ENCODE measurements at places on chromosomes 16 and 17.

GRCh38 chr17:56642424-56642823 is 48.9 kb downstream of the NOG start:
- DNase-seq: no peak

- DNase-seq: peak; percentile 69
Observed at GRCh38 chr16:67562526-67562917, at the start of gene CTCF. TSS of gene CTCF (plus strand) at chr16:67562526. CDS start at chr16:67610833, 48,307 bp downstream.

DNA sequence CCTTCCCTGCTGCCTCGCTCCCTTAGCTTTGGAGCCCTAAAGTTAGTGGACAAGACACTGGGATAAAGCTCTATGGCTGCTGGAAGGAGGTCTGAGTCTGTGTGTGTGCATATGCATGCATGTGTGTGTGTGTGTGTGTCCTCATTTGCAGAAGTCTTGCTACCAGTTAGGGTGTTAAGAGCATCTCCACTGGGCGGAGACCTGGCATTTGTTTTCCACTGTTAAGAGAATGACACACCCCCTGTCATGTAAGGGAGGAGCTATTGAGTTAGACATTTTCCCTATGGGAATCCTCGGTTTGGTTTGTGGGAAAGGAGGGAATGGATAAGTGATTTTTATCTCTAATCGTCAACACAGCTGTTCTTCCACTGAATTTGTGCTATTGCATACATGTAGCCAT is 24.8 kb upstream of the ARHGAP23 start:
- DNase-seq: peak; percentile 38

DNA sequence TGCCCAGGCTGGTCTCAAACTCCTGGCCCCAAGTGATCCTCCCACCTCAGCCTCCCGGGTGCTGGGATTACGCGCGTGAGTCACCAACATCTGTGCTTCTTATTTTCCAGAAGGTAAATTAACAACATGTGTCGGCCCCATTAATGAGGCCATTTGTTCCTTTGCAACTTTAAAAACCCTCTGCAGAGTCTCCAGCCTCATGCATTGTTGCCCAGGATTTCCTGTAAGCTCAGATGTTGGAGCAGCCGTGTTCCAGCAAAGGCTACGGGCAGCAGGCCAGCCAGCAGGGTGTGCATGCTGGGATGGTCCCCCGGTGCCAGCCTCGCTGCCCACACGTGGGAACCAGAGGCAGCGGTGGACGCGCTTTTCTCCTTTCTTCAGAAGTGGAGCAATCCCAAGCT is 19.1 kb upstream of the HEXD start:
- DNase-seq: peak; percentile 99

DNA sequence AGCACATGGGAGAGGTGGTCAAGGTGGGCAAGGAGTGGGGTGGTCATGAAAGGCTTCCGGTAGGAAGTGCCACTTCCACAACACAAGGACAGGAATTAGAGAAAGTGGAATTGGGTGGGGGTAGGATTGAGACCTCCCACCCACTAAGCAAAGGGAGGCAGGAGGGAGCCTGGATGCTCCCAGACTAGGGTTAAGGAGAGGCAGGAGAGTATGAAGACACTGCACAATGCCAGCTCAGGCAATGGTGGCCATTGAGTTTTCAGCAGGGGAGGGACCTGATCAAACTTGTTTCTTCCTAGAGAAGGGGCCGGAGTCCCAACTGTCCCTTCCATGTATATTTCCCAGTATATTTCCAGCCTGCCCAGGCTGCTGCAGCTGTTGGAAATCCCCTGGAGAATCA is 3.1 kb upstream of the RAB11FIP4 start:
- DNase-seq: no peak

DNA sequence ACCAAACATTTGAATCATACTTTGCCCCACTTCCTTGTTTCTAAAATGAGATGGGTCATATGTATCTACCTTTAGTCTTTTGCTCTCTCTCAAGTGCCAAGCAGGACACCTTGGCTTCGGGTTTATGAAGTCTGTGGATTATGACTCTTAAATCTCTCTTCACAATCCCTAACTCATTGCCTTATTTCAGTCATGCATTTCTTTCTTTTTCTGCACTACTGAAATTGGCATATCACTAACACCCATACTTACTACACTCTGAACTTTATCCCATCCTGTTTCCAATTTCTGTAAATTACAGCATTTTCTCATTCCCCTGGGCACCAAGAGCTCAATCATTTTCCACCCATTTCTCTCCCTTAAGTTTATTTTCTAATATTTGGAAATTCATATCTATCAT is 42.0 kb downstream of the ABCA9 start:
- DNase-seq: no peak

- no peak for DNase-seq
Observed at GRCh38 chr16:77131398-77131797, 59.6 kb upstream of the MON1B start.

GRCh38 chr16:81555660-81556059 is 111.1 kb downstream of the CMIP start:
- no peak for DNase-seq

DNA sequence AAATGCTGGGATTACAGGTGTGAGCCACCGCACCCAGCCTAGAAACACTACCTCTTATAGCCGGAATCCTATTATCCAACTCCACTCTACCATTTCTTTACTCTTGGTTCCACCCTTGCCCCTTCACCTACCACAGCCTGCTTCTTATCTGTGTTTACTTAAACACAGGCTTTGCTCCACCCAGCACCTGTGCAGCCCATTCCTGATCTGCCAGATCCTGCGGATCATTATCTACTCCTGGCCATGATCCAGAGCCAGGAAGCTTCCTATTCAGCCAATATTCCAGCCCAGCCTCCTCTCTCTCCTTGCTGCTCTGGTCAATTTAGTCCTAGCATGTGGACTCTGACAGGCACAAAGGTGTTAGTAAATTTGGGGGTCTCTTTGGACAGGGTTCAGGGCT is 98.8 kb upstream of the MED13 start:
- no peak for DNase-seq

DNA sequence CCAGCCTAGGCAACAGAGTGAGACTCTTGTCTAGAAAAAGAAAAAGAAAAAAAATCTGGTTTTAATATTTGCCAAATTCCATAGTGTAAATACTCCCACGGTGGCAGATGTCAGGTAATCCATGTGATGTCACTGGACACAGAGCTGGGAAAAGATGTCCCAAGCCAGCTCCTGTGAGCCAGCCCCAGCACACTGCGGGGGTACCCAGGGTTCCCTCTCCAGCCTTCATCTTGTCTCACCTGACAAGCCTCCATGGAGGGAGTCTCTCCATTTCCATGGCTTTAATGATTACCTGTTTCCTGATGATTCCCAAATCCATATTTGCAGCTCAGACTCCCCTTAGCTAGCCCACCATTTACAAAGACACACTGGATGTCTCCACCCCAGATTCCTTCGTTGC is 4.6 kb downstream of the CD300LB start:
- DNase-seq: no peak

- DNase-seq: no peak
Observed at GRCh38 chr16:28279006-28279405, 13.3 kb upstream of the SBK1 start.

GRCh38 chr17:18181358-18181757 is 2.3 kb upstream of the ALKBH5 start:
- no peak for DNase-seq

DNA sequence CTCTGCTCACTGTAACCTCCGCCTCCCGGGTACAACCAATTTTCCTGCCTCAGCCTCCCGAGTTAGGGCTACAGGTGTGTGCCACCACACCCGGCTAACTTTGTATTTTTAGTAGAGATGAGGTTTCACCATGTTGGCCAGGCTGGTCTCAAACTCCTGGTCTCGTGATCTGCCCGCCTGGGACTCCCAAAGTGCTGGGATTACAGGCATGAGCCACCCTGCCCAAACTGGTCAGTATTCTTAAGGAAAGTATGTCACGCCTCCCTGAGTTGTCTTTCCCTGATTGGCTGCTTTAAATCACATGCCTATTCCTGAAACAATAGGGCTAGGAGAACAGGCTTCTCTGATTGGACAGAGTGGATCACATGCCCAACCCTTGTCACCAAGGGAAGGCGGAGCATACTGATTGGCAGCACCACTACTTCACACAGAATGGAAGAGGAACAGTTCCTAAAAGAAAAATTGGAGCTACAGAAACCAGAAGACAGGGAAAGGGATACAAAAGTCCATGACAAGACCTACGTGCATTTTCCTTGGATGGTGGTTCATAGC is 17.6 kb upstream of the CYB5B start:
- no peak for DNase-seq

- no peak for DNase-seq
Observed at GRCh38 chr16:69056421-69056820, 49.0 kb upstream of the HAS3 start.

- DNase-seq: no peak
Observed at GRCh38 chr17:29593591-29594518, 923 bp downstream of the ANKRD13B start.

DNA sequence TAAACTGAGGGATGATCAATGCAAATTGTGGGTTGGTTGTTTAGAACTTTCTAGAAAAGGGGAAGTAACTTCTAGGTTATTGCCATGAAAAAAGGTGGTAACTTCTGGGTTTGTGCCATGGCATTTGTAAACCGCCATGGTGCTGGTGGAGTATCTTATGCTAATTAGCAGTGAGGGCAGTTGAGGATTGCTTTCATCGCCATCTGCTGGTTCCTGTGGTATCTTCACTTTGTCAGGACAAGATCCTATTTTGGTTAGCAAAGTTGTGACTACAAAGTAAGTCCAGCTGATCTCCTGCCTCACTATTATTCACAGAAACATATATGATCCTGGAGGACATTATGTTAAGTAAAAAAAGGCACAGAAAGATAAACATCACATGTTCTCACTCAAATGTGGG is 1332.3 kb downstream of the CDH11 start:
- DNase-seq: no peak

GRCh38 chr17:2940352-2940751 is 123.1 kb downstream of the OR1D5 start:
- no peak for DNase-seq

DNA sequence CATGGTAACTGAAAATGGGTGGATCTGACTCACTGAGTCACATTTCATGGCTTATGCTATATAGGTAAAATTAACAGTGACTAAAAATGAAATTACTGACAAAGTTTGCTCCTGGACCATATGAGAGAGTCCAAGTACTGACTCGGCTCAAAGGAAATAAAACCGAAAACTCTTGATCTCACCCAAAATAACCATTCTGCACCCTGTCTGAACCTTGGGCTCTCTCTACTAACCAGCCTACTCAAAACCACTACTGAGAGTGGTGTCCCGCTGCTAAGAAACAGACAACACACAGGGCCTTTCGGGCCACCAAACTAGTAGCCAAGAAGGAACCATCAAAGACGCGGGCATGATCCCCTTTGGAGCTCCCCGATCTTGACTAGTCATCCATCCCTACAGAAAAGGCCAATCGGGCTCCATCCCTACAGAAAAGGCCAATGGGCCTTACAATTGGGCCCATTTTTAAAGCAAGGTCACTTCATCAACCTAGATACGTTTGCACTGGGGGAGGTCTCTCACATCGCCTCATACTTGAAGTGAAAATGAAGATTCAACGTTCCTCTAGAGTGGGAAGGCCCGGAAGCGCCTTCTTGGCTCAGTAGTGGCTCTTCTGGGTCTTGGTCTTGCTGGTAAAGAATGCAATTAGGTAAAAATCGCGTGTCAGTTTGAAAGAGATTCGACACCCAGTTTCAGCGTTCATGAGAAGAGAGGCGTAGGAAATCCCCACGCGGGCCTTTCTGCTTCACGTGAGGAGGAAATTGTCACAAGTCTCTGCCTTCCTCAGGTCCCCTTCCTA is 720 bp upstream of the ZPBP2 start:
- DNase-seq: no peak

DNA sequence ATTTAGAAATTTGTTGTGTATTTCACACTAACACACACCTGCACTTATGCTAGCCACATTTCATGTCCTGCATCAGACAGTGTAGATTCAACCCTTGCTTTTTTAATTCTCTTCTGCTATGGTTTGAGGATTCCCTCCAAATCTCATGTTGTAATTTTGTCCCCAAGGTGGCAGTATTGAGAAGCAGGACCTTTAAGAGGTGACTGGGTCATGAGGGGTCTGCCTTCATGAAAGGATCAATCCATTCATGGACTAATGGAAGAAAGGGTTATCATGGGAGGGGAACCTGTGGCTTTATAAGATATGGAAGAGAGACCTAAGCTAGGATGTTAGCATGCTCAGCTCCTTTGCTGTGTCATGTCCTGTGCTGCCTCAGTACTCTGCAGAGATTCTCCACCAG is 1032.2 kb downstream of the CDH11 start:
- DNase-seq: peak; percentile 32

GRCh38 chr17:7392696-7393612 is 1.4 kb downstream of the PLSCR3 start:
- DNase-seq: no peak

DNA sequence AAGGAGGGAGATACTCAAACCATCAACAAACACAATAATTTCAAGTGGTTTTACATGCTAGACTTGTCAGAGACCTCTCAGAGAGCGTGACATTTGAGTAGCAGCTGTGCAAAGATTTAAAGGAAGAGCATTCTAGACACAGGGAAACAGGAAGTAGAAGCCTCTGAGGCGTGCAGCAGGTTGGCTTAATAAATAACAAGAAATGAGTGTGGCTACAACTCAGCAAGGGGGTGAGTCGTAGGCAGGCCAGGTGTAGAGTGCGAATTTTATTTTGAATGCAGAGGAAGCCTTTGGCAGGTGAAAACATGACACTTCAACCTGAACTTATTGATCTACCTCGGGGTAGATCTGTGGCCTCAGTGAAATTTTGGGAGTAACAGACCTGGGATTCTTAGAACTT is 73.2 kb upstream of the MRTFB start:
- DNase-seq: no peak

GRCh38 chr16:53804467-53804866 is 100.5 kb downstream of the FTO start:
- no peak for DNase-seq

- DNase-seq: no peak
Observed at GRCh38 chr17:28698253-28698941, 13.3 kb downstream of the PROCA1 start.

- DNase-seq: no peak
Observed at GRCh38 chr16:88553739-88554138, 16.5 kb upstream of the ZC3H18 start.

GRCh38 chr17:50696365-50696879 is 11.3 kb downstream of the ANKRD40 start:
- no peak for DNase-seq

- DNase-seq: no peak
Observed at GRCh38 chr16:14280541-14280940, 209.4 kb downstream of the MRTFB start.

- DNase-seq: no peak
Observed at GRCh38 chr17:8235676-8236075, 12.2 kb downstream of the CTC1 start.

GRCh38 chr17:27449541-27449940 is 6.7 kb upstream of the KSR1 start:
- DNase-seq: no peak
